ENCODE measurements at places on chromosomes 3 and 15.

DNA sequence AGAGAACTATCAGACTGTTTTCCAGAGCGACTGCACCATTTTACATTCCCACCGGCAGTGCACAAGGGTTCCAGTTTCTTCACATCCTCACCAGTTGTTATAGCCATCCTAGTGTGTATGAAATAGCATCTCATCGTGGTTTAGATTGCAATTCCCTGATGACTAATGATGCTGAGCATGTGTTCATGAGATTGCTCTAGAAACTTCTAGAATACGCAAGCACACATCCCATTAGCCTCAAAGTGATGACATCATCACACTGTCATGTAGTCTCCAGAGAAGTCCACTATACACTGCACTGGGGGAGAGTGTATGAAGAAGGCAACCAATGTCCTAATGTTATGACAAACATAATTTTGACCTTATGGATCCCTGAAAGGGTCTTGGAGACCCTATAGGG, 30.1 kb downstream of the FBLN2 start:
- DNase-seq: no peak

- no peak for DNase-seq
Measured at GRCh38 chr3:132645058-132645457, 14.6 kb downstream of the ACAD11 start.

- no peak for DNase-seq
Measured at GRCh38 chr15:96992817-96993216, 662.3 kb downstream of the NR2F2 start.

- DNase-seq: no peak
Measured at GRCh38 chr3:186150041-186150830, 41.3 kb upstream of the ETV5 start.

DNA sequence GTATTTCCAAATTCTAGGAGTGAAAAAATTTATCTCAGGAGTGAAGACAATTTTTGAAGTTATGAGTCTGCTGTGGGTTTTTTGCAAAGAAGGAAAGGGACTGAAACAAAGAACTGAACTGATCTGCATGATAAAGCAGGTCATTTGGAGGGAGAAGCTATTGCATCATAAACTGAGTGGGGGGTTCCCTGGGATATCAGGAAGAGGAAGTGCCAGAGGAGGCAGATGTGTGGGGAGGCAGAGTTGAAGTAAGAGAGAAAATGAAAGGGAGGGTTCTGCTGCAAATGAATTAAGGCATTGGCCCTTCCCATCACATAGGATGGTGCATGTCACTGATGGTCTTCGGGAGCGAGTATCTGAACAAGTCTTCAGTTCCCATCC, 379.2 kb downstream of the VPS13C start:
- no peak for DNase-seq

- DNase-seq: no peak
Measured at GRCh38 chr15:29242456-29243242, 27.0 kb downstream of the NSMCE3 start.

Measured in T-helper 17 cell (primary cell).